ENCODE measurements at places on chromosomes 11 and 22.

GRCh38 chr11:31651208-31651607 is 141.6 kb downstream of the ELP4 start:
- DNase-seq: no peak

- DNase-seq: peak; percentile 79
Measured at GRCh38 chr11:77127235-77127911, 673 bp upstream of the MYO7A start.

GRCh38 chr11:72443016-72443415 is 8.7 kb upstream of the CLPB start:
- no peak for DNase-seq

DNA sequence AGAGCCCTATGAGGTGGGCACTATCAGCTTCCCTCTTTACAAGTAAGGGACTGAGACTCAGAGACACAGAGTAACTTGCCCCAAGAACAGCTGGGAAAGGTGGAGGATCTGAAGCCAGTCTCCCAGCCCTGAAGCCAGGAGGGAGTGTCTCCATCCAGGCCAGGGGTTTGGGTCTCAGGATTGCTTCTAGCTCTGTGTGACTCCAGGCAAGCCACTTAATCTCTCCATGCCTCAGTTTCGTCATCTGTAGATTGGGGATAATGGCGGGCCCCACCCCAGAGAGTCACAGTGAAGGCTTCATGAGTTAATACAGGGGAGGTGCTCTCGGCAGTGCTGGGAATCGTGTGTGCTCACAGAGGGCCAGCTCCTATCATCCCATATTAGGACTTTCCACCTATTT is 10.5 kb downstream of the MAP4K2 start:
- no peak for DNase-seq

DNA sequence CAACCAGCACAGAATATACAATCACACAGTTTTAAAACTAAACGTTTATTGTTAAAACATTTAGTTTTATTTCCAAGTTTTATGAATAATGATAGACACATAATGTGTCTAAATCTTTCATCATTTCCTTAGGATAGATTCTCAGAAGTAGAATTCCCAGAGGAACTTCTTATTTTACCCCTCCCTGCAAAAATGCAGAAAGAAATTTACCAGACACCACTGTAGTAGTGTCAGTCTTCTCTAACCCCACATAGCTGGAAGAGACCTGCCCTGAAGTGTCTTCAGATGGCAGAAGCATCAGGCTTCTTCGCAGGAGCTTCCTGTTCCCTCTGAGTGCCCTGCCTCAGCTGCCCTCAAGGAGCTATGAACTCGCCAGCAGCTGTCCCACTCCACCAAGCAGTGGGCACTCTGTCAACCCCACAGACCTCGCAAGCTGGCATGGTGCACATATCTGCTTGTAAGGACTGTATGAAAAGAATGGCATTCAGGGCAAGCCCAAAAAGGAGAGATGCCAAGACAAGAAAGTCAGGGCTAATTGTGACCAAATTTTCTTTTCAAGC is 28.5 kb upstream of the PAK1 start:
- DNase-seq: no peak

DNA sequence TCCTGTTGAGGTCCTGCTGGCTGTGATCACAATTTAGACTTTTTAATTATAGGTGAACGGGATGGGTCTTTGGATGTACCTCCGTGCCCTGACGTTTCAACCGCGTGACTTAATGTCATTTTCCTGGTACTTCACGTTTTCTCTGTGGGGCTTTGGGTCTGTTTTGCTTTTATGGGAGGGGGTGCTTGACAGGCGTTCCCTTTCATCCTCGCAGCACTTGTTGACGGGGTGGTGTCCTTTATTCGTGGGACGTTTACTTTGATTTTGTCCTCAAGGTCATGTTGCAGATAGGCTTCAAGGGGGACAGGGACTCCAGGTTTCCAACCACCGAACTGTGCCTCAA is 994 bp downstream of the PPP6R3 start:
- DNase-seq: no peak

GRCh38 chr11:33320016-33320813 is 63.0 kb downstream of the HIPK3 start:
- DNase-seq: no peak

DNA sequence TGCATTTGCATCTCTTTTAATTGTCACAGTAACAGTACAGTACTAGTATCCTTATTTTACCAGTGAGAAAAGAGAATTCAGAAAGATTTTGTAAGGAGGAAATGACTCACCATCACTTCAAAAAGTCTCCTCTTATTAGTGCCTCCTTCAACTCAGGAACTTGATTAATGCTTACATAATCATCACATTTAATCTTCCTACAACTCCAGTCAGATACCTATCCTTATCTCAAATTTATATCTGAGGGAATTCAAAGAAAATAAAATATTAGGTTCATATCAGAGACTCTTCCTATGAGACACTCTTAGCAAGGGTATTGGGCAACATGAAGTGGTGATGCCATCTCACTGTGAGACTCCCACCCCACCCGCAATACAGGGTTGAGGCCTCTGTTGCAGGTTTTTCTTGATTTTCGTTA is 26.1 kb upstream of the CTSC start:
- DNase-seq: no peak

GRCh38 chr11:104817973-104818372 is 80.3 kb downstream of the CASP12 start:
- no peak for DNase-seq

- DNase-seq: no peak
Measured at GRCh38 chr11:110071197-110071596, 22.0 kb upstream of the ZC3H12C start.

DNA sequence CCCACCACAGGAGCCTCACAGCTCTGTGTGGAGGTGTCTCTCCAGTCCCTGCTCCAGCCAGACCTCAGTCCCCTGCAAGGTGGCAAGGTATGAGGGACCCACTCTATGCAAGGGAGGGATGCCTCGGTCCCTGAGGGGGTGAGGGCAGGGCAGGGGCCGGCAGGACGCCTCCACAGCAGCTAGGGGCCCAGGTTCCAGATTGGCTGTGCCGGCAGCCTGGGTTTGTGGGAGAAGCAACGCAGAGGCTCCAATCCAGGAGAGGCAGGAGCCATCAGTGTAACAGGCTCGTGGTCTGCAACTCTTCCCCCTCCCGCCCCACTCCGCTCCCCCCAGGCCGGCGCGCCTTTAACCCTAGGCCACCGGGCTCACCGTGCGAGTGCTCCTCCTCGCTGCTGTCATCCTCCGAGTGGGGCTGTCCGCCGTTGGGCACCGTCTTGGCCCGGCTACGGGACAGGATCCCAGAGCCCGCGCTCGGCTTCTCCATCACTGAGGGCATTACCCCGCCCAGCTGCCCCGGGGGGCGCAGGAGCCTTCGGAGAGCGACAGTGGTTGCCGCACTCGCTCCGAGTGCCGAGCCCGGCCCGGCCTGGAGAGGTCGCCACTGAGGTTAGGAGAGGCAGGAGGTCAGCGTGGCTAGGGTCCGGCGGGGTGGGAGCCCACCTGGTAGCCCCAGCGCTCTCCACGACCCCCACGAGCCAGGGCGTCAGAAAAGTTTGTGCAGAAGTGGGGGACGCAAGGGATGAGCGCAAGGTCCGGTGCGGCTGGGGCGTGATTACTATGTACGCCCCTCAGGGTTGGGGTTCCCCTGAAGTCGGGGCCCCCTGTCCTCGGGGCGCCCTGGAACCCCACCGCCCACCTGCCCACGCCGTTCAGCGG is 765 bp downstream of the RCOR2 start:
- DNase-seq: peak; percentile 68

- DNase-seq: peak; percentile 76
Measured at GRCh38 chr22:25202290-25202921, 2.7 kb downstream of the CRYBB3 start.

- no peak for DNase-seq
Measured at GRCh38 chr11:112396076-112396475, 135.4 kb upstream of the PLET1 start.

DNA sequence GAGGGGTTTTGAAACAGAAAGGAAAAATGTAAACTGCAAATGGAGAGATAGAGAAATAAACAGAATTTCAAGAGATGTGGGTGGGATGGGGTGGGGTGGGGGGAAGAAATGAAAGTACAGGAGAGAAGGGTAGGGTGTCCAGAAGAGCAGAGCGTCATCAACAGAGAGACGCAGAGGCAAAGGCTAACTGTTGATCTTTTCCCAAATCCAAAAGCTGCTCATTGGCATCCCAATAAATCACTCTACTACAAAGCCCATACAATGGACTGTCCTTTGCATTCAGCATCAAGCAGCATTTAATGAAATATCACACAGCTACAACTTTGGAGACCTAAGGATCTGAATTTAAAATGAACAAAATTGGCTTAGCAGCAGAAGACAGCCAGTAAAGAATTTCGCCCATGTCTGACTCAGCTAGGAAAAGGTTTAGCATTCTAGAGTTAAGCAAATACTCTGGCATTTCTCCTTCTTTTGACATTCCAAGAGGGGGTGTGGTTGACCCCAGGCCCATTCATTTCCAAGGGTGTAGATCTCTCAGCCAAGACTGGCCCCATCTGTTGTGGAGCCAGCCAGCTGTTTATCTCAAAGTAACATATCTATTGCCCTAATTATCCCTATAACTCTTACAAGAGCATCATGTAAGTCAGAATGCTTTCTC is 1.5 kb downstream of the RAB30 start:
- no peak for DNase-seq

- no peak for DNase-seq
Measured at GRCh38 chr11:59000003-59000402, 60.7 kb downstream of the GLYATL1 start.

GRCh38 chr22:30396871-30397655 is at the start of gene SEC14L2:
Gene SEC14L2, plus strand, starts transcription at chr22:30397018. Its CDS starts 99 bp downstream, at chr22:30397117.
- peak; percentile 83 for DNase-seq
